ENCODE measurements at places on chromosomes 13 and 19. TPM values are rescaled to one million over a fixed set of nuclear protein-coding genes. Genes with fewer than 3 reads are reported as not detected.

Gene PCDH17
- total RNA-seq: not detected

Gene CD209
- not detected for total RNA-seq

- peaks cover 15% of the 10 kb centered on the region for H3K4me1 ChIP-seq
- no peak for DNase-seq
- H3K36me3 ChIP-seq: no peaks in the 10 kb centered on the region
- H3K27me3 ChIP-seq: no peaks in the 10 kb centered on the region
Measured at GRCh38 chr19:55578761-55579747, 1.6 kb downstream of the ZNF579 start.

DNA sequence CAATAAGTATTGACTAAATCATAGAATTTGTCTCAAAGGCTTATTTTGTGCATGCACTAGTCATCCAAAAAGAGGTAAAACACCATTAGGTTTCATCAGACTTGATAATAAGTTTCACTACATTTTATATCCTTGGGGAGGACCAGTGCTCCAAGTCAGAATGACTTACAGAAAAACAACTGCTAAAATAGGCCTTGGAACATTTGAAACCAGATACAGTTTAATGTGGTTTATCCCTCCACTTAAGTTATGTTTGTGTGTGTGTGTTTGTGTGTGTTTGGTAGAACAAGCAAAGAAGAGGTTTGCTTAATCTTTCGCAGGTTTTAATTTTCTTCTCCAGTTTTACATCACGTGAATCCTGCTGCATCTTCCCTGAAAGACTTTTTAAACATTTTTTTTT is 570.9 kb downstream of the PCDH9 start:
- H3K27me3 ChIP-seq: no peaks in the 10 kb centered on the region
- no peaks in the 10 kb centered on the region for H3K36me3 ChIP-seq
- no peak overlapping the region for H3K27ac ChIP-seq
- no peak for DNase-seq
- no peaks in the 10 kb centered on the region for H3K4me1 ChIP-seq
- no peak overlapping the region for H3K4me3 ChIP-seq

Gene BICRA
- total RNA-seq: 14.4 TPM

- no peak overlapping the region for H3K4me3 ChIP-seq
- no peaks in the 10 kb centered on the region for H3K4me1 ChIP-seq
- DNase-seq: no peak
- H3K27ac ChIP-seq: no peak overlapping the region
- H3K27me3 ChIP-seq: peaks cover 48% of the 10 kb centered on the region
Measured at GRCh38 chr19:50909240-50910070, 1.7 kb downstream of the KLK4 start.

- no peak overlapping the region for H3K4me3 ChIP-seq
- no peak overlapping the region for H3K27ac ChIP-seq
- H3K36me3 ChIP-seq: peaks cover 5% of the 10 kb centered on the region
- no peak for DNase-seq
- H3K4me1 ChIP-seq: peaks cover 3% of the 10 kb centered on the region
Measured at GRCh38 chr13:65966991-65967451, 1263.1 kb downstream of the PCDH9 start.
